ENCODE measurements at places on chromosomes 12 and 14. TPM values are rescaled to one million over a fixed set of nuclear protein-coding genes. Genes with fewer than 3 reads are reported as not detected.

Gene PMCH
- not detected for total RNA-seq

Gene FOXG1
- total RNA-seq: not detected

Gene GLIPR1
- 0.61 TPM for total RNA-seq

Gene VRTN
- total RNA-seq: not detected

Gene MFAP5
- total RNA-seq: not detected

Gene CIDEB
- total RNA-seq: 0.35 TPM

Gene ARID4A
- 4.1 TPM for total RNA-seq

Gene KERA
- not detected for total RNA-seq

Gene INHBC
- total RNA-seq: not detected

Gene PLXNC1
- 48.8 TPM for total RNA-seq

Gene EML5
- total RNA-seq: 0.53 TPM

Gene B3GNT4
- 0.21 TPM for total RNA-seq

Gene RERGL
- total RNA-seq: not detected

Gene RBP5
- not detected for total RNA-seq

Gene RNU4-1
- total RNA-seq: not detected

Gene OASL
- 0.35 TPM for total RNA-seq

Gene YEATS4
- total RNA-seq: 49.4 TPM

Gene TAS2R19
- 0.55 TPM for total RNA-seq

Gene GNB3
- total RNA-seq: not detected

Gene PLD4
- not detected for total RNA-seq

Gene MYO1A
- not detected for total RNA-seq

Data from SK-MEL-5 (cell line).